Endothelial cell (in vitro differentiated cells): ENCODE measurements at places on chromosomes 3 and 15. TPM values are rescaled to one million over a fixed set of nuclear protein-coding genes. Genes with fewer than 3 reads are reported as not detected.

- peaks cover 6% of the 10 kb centered on the region for H3K36me3 ChIP-seq
- no peaks in the 10 kb centered on the region for H3K4me1 ChIP-seq
- DNase-seq: no peak
- H3K27me3 ChIP-seq: peaks cover 6% of the 10 kb centered on the region
- H3K4me3 ChIP-seq: no peak overlapping the region
- no peak overlapping the region for H3K27ac ChIP-seq
Observed at GRCh38 chr3:17118771-17119170, 234.0 kb downstream of the PLCL2 start.

The STAC gene
- total RNA-seq: 0.18 TPM

The NDUFB4 gene
- total RNA-seq: 92.6 TPM

The ZBED2 gene
- not detected for total RNA-seq

The ABI3BP gene
- total RNA-seq: 0.26 TPM

GRCh38 chr15:38885001-38885400, 320.4 kb upstream of the RASGRP1 start:
- peaks cover 2% of the 10 kb centered on the region for H3K27me3 ChIP-seq
- no peaks in the 10 kb centered on the region for H3K36me3 ChIP-seq
- no peak overlapping the region for H3K4me3 ChIP-seq
- peaks cover 4% of the 10 kb centered on the region for H3K4me1 ChIP-seq

The HRG gene
- total RNA-seq: not detected
